Sciatic nerve (tissue), 2 donors: ENCODE measurements at places on chromosomes 6 and 20.

GRCh38 chr20:57647006-57647932 lies 27.0 kb upstream of the ZBP1 start:
- no peak for DNase-seq

- peak; percentile 15 for DNase-seq
Observed at GRCh38 chr6:34157851-34158250, 12.0 kb upstream of the GRM4 start.

DNA sequence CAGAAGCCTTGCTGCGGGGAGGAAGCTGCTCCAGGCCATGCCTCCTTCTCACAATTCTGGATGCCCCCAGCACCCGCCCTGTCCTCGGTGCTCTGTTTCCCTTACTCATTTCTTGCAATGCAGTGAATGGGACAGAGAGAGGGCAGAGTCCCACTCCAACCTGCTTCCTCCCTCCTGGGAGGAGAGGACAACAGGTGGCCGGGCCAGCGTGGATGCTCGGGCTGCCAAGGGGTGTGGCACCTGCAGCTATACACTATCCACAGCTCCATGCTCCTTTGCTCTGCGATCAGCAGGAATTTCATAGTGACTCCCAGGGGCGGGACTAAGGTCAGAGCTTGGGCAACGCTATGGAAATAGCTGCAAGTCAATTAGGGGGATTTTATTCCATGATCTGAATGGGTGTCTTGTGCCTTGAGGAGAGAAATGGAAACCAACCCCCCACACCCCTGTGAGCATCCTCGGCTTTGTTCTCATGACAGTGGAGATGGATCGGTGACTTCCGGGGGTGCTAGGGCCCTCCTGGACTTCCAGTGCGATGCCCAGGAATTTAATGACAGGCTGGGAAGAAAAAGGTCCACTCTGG lies 192.5 kb downstream of the MYLK4 start:
- DNase-seq = no peak

- no peak for DNase-seq
Observed at GRCh38 chr6:160273196-160273595, 14.6 kb upstream of the SLC22A2 start.

GRCh38 chr6:31446481-31446880 lies 43.1 kb downstream of the MICA start:
- no peak for DNase-seq

DNA sequence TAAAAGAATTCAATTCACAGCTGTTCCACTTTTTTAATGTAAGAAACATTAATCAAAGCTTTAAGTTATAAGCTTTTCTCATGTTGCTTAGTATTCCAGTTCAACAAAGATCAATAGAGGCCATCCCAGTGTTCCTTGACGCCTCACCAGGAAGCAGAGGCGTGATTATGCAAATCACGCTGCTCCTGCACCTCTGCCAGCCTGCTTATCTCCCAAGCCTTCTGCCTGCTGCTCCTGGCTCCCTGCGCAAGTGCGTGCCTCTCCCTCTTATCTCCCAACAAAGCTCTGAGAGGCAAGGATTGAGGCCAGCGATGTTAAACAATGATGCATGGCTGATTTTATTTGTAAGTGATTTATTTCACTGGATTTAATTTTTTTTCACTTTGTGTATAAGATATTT lies 42.8 kb downstream of the INSM1 start:
- DNase-seq = no peak
